ENCODE measurements at places on chromosomes 3 and 15.

DNA sequence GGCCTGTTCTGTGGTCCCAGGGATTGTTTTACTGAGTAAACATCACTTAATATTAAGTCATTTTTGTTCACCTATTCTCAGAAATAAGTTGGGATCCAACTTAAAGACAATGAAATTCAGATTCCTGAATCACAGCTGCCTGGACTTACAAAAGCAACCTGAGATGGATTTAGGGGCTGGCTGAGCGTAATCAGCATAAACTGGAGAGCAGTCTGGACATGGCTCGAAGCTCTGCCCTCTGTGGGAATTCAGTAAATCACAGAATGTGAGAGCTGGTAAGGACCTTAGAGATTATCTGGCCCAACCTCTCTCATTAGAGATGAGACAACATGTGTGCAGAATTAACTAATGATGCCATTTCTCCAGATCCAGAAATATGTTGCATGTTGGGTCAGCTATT lies 23.7 kb downstream of the CCDC80 start:
- DNase-seq, result no peak

GRCh38 chr3:5123937-5124336 lies 1.8 kb downstream of the ARL8B start:
- DNase-seq, result no peak

- no peak for DNase-seq
These were observed 18.1 kb downstream of the RNF111 start for GRCh38 chr15:59005579-59005978.

DNA sequence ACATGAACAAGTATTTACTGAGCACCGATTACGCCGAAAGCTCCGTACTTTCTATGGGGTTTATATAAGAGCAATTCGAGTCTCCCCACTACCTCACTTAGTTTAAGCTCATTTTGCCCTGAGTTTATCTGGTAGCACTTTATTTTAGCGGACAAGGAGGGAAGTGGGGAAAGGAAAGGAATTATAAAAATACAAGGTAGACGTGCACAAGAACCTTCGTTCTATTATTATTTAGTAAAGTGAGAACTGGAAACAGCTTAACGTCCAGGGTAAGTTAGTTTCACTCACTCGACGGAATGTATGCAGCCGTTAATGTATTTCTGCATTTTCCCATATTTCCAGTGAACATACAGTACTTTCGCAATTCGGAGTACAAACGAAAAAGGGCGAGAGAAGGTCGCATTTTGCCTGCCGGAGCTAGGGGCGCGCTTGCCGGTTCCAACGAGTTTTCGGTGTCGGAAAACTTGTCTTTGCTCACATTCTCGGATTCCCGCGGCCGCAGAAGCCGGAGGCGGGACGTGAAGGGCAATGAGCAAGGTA lies 1.2 kb upstream of the STT3B start:
- peak; percentile 15 for DNase-seq

- DNase-seq, result no peak
These were observed 239.7 kb downstream of the UBE2E2 start for GRCh38 chr3:23442598-23443383.

DNA sequence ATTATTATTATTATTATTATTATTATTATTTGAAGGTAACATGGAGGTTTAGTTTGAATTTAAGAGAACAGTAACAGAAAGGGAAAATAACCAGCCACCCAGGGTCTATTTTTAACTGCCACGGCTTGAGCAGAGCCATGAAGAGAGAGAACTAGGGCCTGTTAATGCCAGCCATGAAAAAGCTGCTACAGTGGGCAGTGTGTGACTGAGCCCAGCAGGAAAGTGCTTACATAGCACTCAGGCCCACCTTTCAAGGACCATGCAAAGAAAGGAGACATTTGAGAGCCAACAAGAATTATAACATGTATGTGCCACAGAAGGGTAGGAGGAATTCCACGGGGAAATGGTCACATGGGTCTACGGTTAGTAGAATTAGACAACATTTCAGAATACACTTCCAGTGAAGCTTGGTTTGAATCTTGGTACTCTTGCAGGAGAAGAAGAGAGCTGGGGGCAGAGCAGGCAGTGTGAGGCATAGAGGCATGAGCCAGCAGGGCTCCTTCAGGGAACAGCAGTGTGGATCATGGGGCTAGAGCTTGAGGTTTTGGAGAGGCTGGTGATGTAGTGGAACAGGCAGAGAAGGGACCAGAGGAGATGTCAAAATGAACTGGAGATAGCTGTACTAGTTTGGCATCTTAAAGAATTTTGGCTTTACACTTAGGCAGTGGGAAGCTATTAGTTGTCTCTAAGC lies 140.7 kb downstream of the CMSS1 start:
- no peak for DNase-seq

GRCh38 chr15:67761343-67761742 lies 64.0 kb upstream of the SKOR1 start:
- DNase-seq, result no peak

DNA sequence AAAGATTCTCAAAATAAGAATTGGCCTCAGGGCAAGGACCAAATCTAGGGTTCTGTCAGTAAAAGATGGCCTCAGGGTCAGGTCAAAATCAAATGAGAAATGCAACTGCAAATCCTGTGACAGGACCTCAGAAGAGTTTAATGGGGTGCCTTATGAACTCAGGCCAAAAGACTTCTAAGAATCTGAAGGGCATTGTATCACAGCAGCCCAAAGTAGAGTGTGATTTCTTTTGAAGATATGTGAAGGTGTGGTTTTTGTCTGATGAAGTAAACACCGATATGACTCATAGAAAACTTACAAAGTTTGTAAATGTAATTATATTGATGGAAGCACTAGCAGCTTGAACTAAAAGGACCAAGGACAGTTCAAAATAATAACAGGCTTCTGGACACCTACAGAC lies 966.1 kb downstream of the AGBL1 start:
- DNase-seq, result no peak

DNA sequence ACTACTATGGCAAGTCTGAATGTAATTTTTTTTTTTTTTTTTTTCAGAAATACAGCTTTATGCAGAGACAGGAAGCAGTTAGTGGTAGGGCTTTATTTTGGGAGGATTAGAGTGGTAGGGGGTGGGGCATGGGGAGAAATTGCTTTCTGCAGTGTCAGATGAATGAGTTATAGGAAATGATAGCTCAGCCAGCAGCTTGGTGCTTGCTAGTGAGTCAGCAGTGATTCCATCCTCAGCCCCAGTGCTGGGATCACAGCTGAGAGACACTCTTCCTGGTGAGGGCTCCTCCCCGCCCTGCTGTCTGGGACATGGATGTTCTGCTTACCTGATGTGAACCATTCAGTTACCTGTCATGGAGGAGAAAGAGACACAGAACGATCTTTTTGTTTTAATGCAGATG lies 39.6 kb downstream of the SEMA6D start:
- no peak for DNase-seq

DNA sequence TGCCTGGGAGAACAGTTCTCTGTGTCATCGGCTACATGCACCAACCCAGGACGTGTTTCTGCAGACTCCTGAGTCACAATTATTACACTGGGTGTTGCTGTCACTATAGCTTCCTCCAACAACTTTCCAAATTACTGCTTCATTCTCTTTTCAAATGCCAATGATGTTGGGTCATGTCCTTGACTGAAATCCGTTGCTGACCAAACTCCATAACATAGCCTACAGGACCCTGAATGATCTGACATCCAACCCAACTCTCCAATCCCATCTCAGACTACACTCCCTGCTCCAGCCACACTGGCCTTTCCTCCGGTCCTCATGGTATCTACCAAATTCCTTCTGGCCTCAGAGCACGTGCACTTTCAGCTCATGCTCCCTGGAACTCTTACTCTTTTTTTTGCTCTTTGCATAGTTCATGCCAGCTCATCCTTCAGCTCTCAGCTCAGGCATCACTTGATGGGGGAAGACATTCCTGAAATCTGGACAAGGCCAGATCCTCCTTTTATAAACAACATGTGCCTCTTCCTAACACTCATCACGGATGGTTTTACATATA lies 108.8 kb upstream of the PTPRG start:
- peak; percentile 17 for DNase-seq

DNA sequence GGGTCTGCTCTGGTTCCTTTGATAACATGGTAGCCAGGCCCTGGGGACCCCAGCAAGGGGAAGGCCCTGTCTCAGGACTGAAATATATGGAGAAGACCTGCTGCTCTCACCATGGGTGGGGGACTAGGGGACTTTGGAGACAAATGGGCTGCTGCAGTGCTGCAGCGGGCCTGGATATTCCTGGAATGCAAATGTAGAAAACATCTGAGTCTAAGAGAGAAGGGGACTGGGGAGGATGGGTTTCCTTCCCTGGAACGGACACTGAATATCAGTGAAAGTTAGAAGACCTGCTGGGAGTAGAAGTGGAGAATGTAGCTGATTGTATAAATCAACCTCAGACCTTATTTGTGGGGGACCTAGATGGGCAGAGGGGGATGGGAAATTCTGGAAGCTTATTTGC lies 3.1 kb upstream of the HCN4 start:
- no peak for DNase-seq

GRCh38 chr15:78875107-78875914 lies 2.6 kb downstream of the MORF4L1 start:
- no peak for DNase-seq

DNA sequence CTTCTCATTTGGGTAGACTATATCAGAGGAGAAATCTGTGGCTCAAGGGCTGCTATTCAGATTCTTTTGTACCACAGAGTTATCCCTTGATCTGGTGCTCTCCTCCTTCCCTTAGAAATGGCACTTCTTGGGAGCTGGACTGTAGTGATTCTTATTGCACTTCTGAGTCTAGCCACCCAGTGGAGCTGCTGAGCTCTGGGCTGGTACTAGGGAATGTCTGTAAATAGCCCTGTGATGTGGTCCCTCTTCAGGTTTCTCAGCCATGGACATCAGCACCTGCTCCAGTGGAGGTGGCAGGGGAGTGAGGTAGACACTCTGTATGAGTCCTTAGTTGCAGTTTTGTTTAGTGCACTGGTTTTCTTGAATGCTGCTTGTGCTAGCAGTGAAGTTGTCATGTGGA lies 1292.6 kb downstream of the SI start:
- DNase-seq, result no peak

GRCh38 chr15:35166730-35167359 lies 81.8 kb upstream of the NANOGP8 start:
- DNase-seq, result no peak

DNA sequence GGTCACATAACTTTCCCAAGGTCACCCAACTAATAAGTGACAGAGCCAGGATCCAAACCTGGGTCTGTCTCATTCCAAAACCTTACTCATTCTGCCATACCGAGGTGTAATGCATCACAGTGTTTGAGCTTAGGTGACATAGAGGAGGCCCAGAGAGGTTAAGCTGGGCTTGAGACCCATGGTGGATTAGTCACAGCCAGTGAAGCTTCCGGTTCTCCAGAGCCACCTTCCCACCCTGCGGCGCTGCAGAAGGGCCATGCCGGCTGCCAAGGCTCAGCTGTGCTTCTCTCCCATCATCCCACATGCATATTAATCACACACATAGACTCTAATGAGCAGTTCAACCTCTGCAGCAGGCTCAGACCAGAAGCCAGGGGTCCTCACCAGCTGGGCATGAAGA lies 42.2 kb downstream of the SPSB4 start:
- DNase-seq, result peak; percentile 50

DNA sequence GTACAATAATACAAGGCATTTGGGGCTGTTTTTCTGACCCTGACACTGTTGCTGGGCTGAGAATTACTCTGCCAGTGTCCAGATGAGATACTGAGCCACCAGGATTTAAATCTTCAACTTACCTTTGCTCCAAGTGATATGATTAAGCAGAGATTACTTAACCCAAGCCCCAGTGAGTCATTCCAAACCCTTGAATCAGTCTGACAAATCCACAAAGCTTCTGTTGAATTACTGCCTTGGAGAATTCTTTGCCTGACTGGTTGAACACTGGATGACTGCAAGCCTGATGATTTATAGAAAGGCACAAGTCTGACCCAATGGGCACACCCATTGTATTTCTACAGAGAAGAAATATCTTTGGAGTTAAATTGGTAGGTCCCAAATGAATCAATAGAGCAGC lies 88.2 kb upstream of the TSC22D2 start:
- DNase-seq, result no peak

DNA sequence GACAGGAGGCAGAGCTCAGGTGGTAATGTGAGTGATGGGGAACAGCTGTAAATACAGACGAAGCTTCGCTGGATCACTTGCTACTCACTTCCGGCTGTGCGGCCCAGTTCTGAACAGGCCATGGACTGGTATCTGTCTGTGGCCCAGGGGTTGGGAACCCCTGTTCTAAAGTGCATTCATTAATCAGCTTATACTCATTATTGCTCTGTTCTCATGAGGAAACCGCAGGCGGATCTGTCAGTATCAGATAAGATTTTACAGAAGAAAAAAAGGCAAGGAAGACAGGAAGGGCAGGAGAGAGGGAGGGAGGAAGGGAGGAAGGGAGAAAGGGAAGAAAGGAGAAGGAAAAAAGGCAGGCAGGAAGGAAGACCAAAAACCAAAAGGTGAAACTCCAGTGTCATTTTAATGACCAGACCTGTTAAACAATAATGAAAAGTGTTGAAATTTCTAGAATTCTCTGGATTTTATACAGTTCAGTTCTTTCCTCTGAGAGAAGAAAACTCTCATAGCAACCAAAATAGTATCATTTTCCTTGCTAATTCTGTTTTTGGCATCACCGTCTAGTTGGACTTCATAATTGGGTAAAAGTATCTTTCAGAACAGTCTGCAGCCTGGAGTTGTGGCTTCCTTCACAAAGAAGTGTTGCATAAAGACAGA lies 128.0 kb upstream of the PROK2 start:
- peak; percentile 47 for DNase-seq
